ENCODE measurements at places on chromosomes 7 and 10.
A peak's percentile ranks its signal among the peaks of the same experiment; 100 is the strongest.

- DNase-seq, result peak; percentile 56
Observed at GRCh38 chr10:124742413-124743190, 1.6 kb downstream of the FAM53B start.

- DNase-seq, result no peak
Observed at GRCh38 chr7:145986248-145986874, 130.2 kb upstream of the CNTNAP2 start.

GRCh38 chr7:157309988-157310668 is 26.7 kb upstream of the DNAJB6 start:
- DNase-seq, result peak; percentile 82

GRCh38 chr7:16509829-16510228 is 16.8 kb upstream of the LRRC72 start:
- no peak for DNase-seq

DNA sequence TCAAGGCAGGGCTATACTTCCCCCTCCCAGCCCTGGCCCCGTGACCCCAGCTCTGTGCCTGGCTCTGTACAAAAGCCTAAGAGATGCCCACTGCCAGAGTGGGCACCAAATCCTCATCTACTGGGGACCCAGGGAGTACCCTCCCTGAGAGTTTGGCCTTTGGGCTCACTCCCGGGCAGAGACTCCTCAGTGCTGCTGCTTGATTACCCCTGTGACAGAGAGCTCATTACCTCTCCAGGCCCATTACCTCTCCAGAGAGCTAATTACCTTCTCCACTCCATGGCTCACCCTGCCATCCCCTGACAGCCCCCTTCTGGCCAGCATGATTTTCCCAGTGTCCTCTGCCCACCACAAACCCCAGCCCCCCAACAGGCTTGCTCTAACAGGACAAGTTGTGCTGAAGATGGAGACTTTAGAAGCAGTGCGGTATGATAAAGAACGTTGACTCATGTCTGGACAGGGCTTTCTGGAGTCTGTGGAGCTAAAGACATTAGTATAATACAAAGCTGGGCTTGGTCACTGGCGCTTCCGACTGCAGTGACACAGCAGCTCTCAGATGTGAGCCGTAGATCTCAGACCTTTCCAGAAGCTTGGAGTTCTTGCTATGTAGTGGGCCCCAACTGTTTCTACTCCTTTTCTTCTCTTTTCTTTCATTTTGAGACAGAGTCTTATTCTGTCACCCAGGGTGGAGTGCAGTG is 111.3 kb upstream of the KCTD7 start:
- no peak for DNase-seq

DNA sequence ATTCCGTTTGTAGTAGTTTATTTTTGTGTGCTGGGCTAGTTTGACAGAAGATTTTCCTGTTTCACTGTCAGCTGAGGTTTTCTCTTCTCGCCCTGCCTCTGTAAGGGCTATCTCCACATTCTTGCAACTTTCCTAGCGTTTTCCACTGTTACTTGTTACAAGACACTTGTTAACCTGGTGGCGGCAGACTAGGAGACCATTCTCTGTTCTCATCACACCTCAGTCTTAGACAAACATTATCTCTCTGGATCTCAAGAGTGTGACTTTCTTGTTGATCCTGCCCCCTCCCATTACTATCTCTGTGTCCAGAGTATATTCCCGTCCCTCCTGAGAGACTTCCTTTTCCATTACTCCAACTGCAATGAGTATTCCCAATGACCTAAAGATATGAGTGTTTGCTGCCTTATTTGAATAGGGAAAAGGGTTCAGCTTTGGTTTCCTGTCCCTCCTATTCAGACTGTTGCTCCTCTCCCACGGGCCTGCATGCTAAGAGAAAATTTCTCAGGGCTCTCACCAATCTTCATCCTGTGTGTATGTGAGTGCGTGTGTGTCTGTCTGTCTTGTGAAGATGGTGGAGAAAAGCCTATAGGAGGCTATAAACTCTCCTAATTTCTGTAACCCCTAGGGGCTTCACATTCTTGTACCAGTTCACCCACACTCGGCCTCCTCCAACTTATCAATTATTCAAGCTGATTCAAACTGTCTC is 722.4 kb upstream of the POT1 start:
- no peak for DNase-seq

DNA sequence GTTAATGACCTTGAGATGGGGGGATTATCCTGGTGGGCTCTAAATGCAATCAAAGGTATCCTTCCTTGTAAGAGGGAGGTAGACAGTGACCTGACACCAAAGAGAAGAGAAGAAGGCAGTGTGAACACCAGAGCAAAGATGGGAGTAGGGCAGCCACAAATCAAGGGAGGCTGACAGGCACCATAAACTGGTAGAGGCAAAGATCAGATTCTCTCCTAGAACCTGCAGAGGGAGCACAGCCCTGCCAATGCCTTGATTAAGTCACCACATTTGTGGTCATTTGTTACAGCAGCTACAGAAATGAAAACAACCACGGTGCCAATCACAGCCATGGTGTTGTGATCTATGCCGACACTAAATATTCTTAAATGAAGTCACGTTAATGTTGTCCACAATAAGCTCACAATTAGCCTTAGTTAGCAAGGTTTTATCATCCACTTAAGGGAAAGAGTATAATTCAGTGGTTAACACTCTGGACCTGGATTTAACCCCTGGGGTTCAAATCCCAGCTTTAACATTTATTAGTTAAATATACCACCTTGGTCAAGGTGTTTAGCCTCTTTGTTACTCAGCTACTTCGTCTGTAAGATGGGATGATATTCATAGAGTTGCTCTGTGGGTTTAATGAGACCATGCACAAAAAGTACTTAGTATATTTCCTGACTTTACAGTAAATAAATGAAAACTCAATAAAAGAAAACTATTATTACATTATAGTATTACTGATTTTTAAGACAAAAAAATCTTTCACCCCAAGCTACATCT is 70.8 kb downstream of the SGMS1 start:
- peak; percentile 63 for DNase-seq

GRCh38 chr10:86356296-86356695 is 10.3 kb downstream of the GRID1 start:
- no peak for DNase-seq

GRCh38 chr7:93427107-93427506 is 147.4 kb downstream of the CALCR start:
- DNase-seq, result no peak

DNA sequence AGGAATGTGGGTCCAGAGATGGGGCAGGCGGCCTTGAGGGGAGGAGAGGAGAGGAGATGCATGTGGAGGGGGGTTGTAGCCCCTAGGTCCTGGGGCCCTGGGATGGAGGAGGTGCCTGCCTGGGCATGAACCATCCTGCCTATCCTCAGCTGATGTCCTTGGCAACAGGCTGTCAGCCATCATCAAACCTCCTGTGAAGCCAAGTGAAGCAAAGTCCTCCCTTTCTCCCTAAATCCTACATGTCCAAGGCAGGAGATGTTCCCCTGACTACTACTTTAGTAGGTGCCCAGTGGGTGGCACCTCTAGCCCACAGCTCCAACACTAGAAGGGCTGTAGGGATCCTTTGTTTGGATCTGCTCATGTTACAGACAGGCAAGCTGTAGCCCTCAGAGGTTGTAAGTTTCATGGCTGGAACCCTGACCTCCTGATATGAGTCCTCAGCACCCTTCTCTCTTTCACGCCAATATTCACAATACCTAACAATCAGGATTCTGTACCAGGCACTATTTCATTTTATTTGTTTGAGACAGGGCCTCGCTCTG is 66.6 kb upstream of the SYPL1 start:
- peak; percentile 69 for DNase-seq

DNA sequence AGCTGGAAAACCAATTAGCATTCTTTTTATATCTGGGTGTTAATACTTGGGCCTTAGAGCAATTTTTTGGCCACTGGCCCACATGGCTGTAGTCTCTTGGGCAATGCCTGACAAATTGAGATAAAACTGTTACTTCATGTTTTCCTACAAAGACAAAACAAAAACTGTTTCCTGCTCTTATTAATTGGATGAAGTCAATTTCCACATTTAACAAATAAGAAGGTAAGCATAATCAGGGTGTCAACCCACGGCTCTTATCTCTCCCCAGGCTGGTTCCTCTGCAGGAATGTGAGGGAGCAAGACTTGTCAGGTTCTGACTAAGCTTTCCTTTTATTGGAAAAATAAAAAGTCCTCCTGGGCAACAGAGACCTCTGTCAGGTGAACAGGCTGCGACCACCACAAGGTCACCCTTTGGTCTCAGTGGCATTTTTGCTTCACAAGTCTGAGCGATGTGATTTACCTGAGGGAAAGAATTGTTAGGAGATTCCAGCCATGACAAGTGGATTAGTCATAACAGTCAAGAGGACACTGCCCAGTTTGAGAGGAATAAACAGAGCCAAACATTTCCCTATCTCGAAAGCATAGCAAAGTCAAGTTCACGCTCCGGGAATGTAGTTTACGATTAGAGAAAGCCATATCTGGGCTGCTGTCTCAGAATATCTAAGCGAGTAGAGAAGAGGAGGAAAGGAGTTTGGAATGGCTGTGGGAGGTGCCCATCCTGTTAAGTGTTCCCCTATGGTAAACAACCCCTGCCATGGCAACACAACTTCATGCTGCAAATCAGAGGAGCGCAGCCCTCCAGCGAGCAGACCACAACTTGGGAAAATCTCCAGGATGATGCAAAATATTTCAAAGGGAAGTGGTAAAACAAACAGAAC is 144.4 kb downstream of the TES start:
- DNase-seq, result peak; percentile 96

GRCh38 chr10:116371737-116372136 is 47.5 kb downstream of the CCDC172 start:
- DNase-seq, result peak; percentile 35

DNA sequence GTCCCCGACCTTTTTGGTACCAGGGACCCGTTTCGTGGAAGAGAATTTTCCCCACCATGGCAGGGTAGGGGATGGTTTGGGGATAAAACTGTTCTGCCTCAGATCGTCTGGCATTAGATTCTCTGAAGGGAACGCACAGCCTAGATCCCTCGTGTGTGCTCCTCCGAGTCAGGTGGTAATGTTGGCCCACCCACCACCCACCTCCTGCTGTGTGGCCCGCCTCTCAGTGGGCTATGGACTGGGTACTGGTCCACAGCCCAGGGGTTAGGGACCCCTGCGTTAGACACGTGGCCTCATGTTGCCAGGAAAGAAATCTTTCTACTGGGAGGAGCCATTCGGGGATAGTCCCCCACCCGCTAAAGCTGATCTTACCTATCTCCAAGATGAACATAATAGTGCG is 27.0 kb downstream of the PFKFB3 start:
- no peak for DNase-seq

DNA sequence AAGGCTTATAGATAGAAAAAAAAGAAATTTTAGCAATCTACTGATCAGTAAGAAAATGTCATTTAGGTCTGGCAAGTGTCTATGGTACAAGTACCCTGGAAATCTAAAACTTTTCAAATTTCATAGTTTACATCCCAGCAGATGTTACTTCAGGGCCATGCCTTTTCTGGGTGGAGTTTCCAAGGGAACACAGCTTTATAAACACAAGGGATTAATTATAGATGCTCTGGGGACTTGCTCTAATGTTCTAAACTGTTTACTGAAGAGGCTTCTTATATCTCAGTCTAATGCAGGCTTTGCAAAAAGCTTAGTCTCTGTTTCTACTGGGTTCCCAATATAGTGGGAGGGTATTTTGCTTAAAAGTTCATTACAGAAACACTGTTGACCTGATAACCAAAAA is 3.1 kb downstream of the CD36 start:
- DNase-seq, result peak; percentile 59

- no peak for DNase-seq
Observed at GRCh38 chr10:116744885-116745284, 2.5 kb upstream of the HSPA12A start.
